ENCODE measurements at places on chromosomes 1 and 21.

- no peak for DNase-seq
Measured at GRCh38 chr1:150309758-150310508, 11.4 kb upstream of the PRPF3 start.

DNA sequence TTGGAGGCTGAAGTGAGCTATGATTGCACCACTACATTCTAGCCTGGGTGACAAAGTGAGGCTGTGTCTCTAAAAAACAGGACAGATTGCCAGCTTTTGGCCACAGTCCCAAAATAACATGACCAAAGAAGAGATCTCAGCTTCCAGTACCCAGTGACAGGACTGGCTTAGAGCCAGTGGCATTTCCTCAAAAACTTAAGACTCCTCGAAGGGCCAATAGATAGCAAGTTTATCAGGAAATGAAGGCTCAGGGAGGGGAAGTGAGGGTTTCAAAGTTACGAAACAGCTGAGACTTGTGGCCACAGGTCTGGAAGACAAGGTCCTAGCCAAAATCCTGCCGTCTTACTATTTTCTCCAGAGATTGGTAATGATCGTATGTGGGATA is 6.3 kb upstream of the TMEM39B start:
- no peak for DNase-seq

DNA sequence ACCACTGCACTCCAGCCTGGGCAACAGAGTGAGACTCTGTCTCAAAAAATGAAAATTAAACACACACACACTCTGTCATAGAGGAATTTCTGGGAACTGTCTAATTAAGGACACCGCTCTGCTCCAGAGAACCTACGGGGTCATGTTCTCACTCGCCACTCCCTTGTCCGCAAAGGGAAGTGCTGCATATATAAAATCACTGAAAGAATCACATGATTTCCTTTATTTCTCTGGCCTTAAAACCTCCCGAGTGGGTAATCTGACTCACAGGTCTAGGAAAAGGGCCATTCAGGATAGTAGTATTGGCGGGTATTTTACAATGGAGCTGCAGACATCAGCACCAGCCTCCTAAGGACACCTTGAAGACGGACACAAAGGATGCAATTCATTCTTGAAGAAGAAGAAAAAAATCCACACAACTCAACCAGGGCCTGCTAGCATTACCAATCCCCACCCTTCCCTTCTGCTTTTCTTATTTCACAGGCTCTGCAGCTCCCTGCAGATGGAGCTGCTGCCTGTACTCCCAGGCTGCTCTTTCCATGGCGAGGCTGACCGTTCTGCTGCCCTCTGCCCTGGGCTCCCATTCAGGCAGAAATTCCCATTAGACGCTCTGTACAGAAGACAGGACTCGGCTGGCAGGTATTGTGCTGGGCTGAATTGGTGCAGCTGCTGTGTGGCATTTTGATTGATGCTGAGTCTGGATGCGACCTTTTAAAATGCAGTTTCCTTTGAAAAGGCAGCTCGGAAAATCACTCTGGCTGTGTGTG is 53.3 kb upstream of the FAM89A start:
- DNase-seq, result no peak

DNA sequence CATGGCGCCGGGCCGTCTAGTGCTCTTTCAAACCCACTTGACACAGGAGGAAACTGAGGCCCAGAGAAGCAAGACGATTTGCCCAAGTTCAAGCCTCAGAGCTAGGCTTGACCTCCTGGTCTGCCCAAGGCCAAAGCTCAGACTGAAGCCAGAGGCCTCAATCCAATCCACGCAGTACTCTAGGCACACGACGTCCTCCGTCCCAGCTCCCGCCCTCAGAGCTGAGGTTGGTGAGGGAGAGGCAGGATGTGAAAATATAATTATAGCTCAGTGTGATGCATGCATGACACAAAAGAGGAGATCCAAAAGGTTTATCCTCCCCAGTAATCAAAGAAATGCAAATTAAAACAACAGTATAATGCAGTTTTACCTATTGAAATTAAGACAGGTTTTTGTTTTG is 15.5 kb upstream of the ADGRB2 start:
- no peak for DNase-seq

DNA sequence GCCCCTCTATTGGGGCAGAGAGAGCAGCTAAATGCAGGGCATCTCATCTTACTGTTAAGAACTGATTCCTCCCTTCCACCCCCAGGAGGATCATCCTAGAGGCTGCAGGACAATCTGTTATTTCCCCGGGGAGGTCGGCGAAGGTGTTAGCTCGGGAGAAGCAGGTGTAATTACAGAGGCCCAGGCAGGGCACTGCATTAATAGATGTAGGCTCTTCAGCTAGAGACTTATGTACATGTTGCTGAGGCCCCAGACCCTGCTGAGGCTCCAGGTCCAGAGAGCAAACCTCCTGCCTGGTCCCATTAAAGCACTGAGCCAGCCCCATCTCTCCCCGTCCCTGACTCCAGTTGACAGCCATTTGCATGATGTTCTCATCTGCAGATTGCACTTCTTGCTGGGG is 320.3 kb upstream of the VAMP3 start:
- DNase-seq, result no peak

DNA sequence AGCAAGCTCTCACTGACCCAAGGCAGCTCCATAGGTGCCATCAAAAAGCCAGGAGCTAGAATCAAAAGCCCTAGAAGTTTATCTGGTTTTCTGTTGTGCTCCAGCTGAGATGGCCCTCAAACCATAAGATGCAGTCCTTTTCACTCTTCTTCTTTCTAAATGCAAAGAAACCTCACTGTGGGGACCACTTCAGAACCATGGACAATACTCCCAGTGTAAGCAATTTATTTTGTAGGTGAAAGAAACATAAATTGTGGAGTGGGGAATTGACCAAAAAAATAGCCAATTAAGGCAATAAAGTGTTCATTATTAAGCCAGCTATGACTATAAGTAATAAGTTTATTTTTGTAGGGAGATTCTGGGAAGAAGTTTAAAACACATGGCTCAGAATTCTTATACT is 1399.9 kb downstream of the PLA2G4A start:
- no peak for DNase-seq

DNA sequence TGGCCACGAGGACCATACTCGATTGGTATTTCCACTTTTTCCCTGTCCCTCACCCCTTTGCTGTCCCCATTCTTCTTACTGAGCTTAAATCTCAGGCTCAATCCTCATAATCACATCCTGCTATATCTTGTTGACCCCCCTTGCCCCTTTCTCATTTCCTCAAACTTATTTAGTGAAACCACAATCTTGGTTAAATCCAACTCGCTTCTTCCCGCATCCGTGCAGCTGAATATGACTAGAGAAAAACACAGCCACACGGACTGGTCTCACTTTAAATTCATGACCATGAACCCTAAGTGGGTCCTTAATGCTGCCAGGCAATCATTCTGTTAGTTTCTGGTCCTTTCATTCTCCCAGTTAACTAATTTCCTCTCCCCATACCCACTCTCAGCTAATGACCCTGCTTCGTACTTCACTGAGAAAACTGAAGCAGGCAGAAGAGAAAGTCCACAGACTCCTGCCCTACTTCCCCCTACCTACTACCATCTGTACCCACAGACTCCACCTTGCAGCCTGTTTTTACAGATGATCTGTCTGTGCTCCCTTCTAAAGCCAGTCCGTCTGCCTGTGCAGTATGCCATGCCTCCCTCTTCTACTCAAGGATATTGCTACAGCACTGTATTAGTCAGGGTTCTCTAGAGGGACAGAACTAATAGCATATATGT is 96.8 kb upstream of the LMO4 start:
- DNase-seq, result no peak

All from stimulated activated CD8-positive, alpha-beta memory T cell treated with anti-CD3 and anti-CD28 coated beads, Interleukin-4, amount 100 ng/mL, for 24 hours (primary cell).